HFF-Myc (cell line): ENCODE measurements at places on chromosomes 7 and 10.

- no peak for DNase-seq
Observed at GRCh38 chr10:129029851-129030602, 437.0 kb upstream of the MGMT start.

GRCh38 chr10:103661198-103661950 is 167.9 kb downstream of the NEURL1 start:
- DNase-seq = peak; percentile 80

GRCh38 chr10:48745662-48746245 is 61.1 kb downstream of the WDFY4 start:
- no peak for DNase-seq

DNA sequence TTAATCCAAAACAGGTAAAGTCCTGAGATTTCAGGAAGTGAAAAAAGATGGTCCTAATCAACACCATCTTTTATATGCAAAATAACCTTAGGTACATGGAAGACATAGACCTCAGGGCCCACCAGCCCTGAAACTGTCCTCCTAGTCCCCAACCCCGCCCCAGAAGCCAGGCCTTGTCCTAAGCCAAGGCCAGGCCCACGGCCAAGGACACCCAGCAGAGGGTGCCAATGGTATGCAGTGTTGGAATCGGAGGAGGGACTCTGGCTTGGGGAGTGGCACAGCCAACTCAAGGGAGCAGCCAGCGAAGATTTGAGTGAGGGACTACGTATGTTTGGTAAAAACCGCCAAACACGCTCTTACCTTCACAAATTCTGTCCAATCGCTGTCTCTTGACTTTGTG is 96.7 kb downstream of the ZRANB1 start:
- DNase-seq = no peak

DNA sequence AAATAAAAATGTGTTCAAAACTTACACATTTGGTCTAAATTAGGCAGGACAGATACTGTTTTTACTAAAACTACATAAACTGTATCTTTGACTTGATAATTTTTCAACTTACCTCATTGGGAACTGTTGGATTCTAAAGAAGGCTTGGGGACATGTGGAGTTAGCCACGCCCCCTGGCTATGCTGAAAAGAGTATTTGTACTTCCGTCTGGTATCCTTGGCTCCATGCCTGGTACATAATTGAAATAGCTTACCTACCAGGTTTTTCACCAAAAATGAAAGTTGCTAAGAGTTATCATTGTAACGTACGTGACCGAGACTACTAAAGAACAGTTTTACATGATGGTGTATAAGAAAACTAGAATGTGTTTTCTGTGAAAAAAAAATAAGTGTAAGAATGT is 604.8 kb upstream of the IGFBP3 start:
- no peak for DNase-seq

DNA sequence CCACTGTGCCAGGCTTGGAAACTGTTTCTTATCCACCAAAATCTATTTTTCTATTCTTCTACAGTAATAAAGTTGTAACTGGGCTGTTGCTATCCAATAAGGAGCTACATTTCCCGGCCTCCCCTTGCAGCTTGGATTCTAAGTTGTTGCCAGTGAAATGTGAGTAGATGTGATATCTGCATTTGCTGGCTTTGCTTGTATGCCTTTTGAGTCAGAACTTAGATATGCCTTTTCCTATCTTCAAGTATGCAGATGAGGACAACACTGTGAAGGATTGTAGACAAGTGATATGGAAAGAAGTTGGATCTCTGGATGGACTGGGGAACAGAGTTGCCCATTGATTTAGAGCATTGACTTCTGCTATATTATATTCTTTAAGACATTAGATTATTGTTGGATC is 236.9 kb downstream of the REEP3 start:
- no peak for DNase-seq

- DNase-seq = no peak
Observed at GRCh38 chr10:71638064-71638821, 81.3 kb downstream of the C10orf105 start.

- DNase-seq = no peak
Observed at GRCh38 chr7:80977751-80978150, 58.9 kb upstream of the SEMA3C start.

- DNase-seq = no peak
Observed at GRCh38 chr7:15503603-15504290, 58.1 kb downstream of the AGMO start.

DNA sequence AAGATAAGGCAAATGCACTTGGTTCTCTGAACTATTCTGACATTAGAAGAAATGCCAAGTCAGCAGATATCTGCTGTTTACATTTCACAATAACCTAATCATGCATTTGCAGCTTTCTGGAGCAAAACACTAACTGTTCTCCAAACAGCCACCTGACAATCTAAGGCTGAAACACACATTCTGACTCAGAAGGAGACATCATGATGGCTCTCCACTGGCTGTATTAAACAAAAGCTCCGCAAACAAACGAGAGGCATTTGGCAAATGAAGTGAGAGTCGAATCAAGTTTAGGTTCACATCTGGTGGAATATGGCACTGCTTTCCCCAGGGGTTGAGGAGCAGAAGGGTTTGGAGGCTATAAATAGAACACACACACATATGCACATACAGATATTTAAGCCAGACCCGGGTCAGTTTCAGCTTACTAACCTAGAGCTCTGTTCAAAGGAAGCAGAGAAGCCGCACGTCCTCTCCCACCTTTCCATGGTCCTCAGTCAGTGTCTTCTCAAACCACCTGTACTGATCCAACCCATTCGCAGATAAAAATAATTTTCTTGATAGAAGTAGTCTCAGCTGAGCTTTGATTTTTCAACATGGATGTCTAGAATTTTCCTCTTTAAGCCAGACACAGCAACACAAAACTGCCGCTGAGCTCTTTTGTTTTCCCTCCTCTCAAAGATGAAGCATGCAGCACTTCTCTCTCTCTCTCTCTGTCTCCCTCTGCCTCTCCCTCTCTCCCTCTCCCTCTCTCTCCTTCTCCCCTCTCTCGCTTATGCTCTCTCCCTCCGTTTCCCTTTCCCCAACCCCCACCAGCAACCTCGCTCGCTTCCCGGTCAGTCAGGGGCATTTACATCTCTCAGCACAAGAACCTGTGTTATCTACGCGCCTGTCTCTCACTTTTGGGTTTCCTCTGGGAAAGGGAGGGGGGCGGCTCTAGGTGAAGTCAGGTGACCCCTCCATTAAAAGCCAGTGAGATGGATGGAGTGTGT is 682.8 kb downstream of the MAGI2 start:
- peak; percentile 9 for DNase-seq

DNA sequence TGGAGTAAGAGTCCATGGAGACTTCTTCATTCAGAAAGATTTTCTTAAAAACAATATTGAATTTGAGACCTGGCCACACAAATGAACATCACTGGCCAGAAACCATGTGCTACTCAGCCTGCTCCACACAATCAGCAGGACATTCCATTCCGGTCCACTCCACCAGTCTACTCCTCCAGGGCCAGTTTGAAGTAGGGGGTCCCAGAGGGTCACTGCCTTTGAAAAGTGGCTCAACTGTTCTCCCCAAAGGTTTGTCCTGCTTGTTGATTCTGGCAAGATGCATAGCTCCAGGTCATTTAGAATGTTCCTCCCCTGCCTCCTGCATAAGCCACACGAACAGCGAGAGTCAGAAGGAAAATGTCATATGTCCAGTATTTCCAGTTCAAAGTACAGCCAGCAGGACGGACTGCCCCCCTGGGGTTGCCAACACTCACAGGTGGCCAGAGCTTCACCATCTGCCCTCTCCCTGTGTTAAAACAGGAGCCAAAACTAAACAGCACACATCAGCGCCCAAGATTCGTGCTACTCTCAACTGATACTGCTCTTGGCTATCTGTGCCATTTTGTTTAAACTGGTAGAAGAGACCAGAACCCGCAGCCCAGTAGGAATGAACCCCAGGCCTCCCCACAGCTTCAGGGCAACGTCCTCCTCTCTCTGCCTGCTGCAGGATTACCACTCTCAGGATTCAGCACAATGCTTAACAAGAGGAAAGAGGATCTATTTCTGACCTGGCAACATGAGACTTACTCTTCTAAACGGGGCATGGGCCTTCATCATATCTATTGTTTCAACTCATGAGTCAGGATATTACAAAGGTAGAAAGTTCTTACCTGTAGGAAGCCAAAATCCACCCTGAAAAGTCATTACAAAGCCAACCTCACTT is 11.3 kb downstream of the GRB10 start:
- no peak for DNase-seq

DNA sequence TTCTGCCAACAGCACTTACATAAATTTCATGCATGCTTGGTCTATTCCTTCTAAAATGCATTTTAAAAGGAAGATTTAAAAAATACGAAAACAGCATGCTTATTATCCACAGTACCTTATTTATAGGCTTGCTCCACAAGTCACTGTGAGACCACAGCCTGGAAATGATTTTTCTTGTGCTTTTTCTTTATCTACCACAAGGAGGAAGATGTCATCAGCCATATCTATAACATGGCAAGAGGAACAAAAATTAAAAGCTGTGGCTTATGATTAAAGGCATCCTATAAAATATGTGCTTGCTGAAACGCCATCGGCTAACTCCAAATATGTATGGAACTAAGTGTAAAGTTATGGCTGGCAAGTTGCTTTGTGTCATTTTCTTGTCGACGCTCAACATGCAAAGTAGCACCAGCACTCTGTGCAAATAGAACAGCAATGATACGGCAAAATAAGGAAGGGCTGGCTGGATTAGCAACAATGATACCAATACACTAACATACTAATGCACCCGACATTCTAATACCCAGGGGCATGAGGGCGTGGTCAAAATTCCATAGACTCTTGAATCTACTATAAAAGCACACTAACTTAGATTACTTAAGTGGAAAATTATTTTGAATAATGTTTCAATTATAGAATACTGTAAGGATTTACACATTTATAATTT is 41.2 kb upstream of the AKR1E2 start:
- DNase-seq = no peak

GRCh38 chr10:71600849-71601248 is 118.7 kb downstream of the C10orf105 start:
- DNase-seq = peak; percentile 86
